ENCODE measurements at places on chromosomes 11 and 22.

- no peak for DNase-seq
Observed at GRCh38 chr22:48103126-48103875, 1340.9 kb downstream of the TBC1D22A start.

- DNase-seq: no peak
Observed at GRCh38 chr11:1077417-1078119, 2.9 kb downstream of the MUC2 start.

- DNase-seq: no peak
Observed at GRCh38 chr11:129239207-129239606, 47.1 kb upstream of the ARHGAP32 start.

DNA sequence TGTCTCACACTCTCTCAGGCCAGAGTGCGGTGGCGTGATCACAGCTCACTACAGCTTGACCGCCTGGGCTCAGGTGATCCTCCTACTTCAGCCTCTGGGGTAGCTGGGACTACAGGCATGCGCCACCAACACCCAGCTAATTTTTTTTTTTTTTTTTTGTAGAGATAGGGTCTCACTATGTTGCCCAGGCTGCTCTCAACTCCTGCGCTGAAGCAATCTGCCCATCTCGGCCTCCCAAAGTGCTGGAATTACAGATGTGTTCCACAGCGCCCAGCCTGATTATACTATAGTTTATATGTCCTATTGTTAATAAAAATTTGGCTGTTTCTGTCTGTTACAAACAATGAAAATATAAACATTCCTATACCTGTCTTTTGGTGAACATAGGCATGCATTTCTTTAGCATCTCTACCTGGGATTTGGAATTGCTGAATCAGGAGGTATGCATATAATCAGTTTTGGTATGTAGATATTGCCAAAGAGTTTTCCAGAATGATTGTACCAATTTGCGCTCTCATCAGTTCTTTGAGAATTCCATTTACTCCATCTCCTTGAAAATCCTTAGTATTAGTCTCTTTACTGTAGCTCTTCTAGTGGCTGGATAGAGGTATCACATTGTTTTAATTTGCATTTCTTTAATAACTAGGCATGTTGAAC is 78.8 kb downstream of the TEAD1 start:
- no peak for DNase-seq

DNA sequence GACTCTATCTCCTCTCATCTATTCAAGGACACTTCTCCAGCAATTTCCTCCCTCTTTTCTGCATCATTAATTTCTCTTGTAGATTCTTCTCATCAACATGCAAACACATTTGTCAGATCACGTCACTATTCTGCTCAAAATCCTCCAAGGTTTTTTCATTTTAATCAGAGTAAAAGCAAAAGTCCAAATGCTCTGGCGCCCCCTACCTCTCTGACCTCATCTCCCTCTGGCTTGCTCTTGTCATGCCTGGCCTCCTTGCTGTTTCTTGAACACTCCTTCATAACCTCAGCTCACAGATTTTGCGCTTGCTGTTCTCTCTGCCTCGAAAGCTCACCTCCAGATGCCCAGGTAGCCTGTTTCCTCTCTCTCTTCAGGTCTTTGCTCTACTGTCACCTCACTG is 22.4 kb downstream of the RTCB start:
- DNase-seq: no peak

GRCh38 chr11:105229761-105230160 is 90.2 kb upstream of the CARD18 start:
- no peak for DNase-seq

- no peak for DNase-seq
Observed at GRCh38 chr22:23829845-23830372, 8.9 kb downstream of the DERL3 start.

GRCh38 chr22:46754110-46754799 is 8.2 kb upstream of the TBC1D22A start:
- DNase-seq: no peak

- no peak for DNase-seq
Observed at GRCh38 chr11:127493330-127494022, 492.9 kb upstream of the KIRREL3 start.

GRCh38 chr11:89490981-89491690 is at the start of gene NOX4:
NOX4 (minus strand) TSS chr11:89491375; CDS start chr11:89491246, 129 bp downstream.
- no peak for DNase-seq

- no peak for DNase-seq
Observed at GRCh38 chr22:37812869-37813678, 5.3 kb downstream of the GCAT start.

All from NCI-H1436 (cell line).